Ovary (tissue), 10 donors: ENCODE measurements at places on chromosomes 2 and 18. TPM values are rescaled to one million over a fixed set of nuclear protein-coding genes. Genes with fewer than 3 reads are reported as not detected.

RPRM gene
- polyA plus RNA-seq: 5.2 TPM

- DNase-seq: no peak
- no peak overlapping the region for H3K4me3 ChIP-seq
- no peaks in the 10 kb centered on the region for H3K36me3 ChIP-seq
- no peaks in the 10 kb centered on the region for H3K4me1 ChIP-seq
These were observed 24.4 kb upstream of the EIF2AK3 start for GRCh38 chr2:88651646-88652045.

DNA sequence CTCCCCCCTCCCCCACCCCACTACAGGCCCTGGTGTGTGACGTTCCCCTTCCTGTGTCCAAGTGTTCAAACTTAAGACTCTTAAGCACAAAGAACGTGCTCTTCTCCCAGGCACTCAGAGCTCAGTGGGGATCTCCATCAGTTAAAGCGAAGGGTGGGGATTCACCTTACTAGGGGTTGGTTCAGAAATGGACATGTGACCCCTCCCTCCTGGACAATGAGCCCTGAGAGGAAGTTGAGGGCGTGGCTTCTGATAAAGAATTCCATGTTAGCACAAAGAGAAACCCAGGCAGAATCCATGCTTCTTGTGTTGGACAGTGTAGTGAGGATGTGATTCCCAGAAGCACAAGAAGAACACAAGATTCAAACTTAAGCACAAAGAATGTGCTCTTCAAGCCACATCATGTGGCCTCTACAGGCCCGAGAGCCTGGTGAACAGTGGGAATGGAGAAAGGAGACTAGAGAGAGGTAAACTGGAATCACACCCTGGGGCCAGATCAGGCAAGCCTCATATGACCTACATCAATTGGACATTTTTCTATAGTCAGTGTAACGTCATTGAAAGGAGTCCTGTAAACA, 78.1 kb upstream of the TTC39C start:
- H3K4me1 ChIP-seq: no peaks in the 10 kb centered on the region
- no peaks in the 10 kb centered on the region for H3K27me3 ChIP-seq
- DNase-seq: no peak

- H3K36me3 ChIP-seq: no peaks in the 10 kb centered on the region
- no peak overlapping the region for H3K4me3 ChIP-seq
- H3K27ac ChIP-seq: no peak overlapping the region
These were observed 12.2 kb downstream of the SCN1A start for GRCh38 chr2:166115589-166115988.

DNA sequence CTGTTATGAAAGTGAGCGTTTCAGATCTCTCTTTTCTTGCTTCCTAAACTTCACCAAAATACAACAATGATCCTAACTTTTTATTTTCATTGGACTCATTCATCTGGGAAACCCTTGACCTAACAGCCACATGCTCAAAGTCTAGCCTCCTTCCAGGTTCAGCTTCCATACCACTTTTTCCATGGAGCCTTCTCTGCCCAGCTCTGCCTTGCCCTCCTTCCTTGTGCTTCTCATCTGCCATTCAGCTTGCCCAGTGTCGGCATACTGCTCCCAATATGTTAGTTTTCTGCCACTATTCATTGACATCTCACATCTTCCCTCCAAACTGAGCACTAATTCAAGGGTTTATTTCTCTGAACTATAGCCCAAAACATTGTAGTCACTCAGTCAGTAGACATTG, 214.7 kb downstream of the RAD51AP2 start:
- H3K4me3 ChIP-seq: no peak overlapping the region
- no peak overlapping the region for H3K27ac ChIP-seq
- H3K27me3 ChIP-seq: no peaks in the 10 kb centered on the region
- H3K4me1 ChIP-seq: no peaks in the 10 kb centered on the region
- H3K36me3 ChIP-seq: no peaks in the 10 kb centered on the region

DNA sequence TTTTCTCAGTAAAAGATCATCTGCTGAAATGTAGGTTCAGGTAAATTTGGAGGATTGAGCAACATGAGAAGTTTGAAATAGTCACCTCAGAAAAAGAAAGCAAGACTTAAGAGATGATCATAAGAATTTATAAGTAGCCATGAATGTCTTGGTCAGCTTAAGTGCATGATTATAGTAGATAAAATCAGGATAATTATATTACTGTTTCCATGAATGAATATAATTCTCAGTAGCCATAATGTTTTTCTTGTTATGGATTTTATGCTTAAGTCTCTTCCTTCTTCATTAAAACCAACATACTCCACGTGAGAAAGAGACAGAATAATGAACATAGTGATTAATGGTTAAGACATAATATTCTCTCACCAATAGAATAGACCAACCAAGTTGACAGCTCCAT, 223.7 kb downstream of the EXOC6B start:
- H3K27ac ChIP-seq: no peak overlapping the region
- H3K27me3 ChIP-seq: no peaks in the 10 kb centered on the region
- DNase-seq: no peak
- H3K36me3 ChIP-seq: no peaks in the 10 kb centered on the region
- no peak overlapping the region for H3K4me3 ChIP-seq

- no peak overlapping the region for H3K4me3 ChIP-seq
- peaks cover 28% of the 10 kb centered on the region for H3K4me1 ChIP-seq
- H3K27me3 ChIP-seq: no peaks in the 10 kb centered on the region
- no peaks in the 10 kb centered on the region for H3K36me3 ChIP-seq
These were observed 17.5 kb downstream of the SLC4A3 start for GRCh38 chr2:219644801-219645480.

DNA sequence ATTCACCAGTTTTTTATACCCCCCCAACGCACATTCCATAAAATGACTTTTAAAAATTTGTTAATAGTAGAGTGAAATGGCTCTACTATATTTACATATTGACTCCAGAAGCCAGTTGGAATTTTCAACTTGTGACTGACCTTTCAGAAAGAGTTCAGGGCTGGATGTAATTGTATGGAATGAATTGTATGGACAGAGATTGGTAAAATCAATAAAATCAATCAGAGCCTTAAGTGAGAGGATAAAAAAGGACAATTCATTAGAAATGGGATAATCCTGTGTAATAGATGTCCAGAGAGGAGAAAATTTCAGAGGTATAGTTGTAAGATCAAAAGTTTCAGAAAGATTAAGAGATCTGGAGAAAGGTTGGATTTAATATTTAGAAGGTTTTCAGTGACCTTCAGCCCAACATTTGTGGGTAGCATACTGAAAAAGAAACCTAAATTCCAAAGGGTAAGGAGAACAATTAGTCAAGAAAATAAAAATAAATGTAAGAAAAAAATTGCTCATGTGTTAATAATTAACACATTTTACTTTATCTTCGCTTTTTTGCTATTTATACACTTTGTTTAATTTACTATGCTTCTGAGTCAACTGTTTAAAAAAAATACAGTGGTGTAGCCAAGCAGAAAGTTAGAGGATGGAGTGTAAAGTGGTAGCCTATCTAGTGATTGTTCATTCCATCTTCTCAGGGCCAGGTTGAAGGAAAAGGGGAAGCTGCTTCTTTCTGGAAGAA, 385.4 kb upstream of the TMEFF2 start:
- no peak overlapping the region for H3K27ac ChIP-seq
- no peaks in the 10 kb centered on the region for H3K4me1 ChIP-seq
- no peak overlapping the region for H3K4me3 ChIP-seq
- no peaks in the 10 kb centered on the region for H3K36me3 ChIP-seq

- H3K36me3 ChIP-seq: no peaks in the 10 kb centered on the region
- H3K4me3 ChIP-seq: no peak overlapping the region
- no peak overlapping the region for H3K27ac ChIP-seq
- H3K27me3 ChIP-seq: no peaks in the 10 kb centered on the region
These were observed 32.2 kb upstream of the MTIF2 start for GRCh38 chr2:55301277-55301676.

DNA sequence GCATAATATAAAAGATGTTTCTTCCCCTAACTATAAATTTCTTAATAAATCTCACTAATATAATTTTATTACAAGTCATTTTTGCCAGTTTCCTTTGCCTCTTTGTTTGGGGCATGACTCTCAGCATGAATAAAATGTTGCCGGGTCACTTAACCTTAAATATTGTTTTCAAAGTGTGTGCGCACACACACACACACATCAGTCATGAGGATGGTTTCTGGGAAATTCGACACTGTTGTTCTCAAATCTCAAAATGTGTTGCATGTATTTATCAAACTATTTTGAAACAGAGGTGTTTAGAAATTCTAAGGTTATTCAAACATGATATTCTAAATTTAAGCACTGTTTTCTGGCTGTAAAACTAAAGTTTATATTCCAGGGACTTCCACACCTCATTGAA, 31.5 kb downstream of the FAP start:
- H3K4me3 ChIP-seq: no peak overlapping the region
- DNase-seq: no peak
- H3K36me3 ChIP-seq: no peaks in the 10 kb centered on the region
- H3K27ac ChIP-seq: no peak overlapping the region

DNA sequence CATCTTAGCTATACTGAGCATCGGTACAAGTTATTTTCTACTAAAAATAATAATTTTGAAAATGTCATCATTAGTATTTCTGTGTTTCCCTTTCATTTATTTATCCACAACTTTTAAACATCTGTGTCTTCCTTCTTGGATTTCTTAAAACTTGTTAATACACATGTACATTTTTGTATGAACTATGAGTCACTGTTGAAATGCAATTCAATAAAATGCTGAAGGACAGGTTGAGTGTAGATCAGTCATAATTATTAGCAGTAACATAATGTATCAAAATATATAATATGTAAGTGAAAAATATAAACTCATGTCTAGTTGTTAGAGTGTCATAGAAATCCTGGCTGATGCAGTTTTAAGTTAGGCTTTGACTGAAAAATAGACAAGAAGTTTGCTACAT, 115.9 kb downstream of the MEIS1 start:
- no peak overlapping the region for H3K4me3 ChIP-seq
- H3K36me3 ChIP-seq: no peaks in the 10 kb centered on the region
- H3K27me3 ChIP-seq: no peaks in the 10 kb centered on the region
- no peak overlapping the region for H3K27ac ChIP-seq

- H3K27me3 ChIP-seq: no peaks in the 10 kb centered on the region
- DNase-seq: no peak
- H3K27ac ChIP-seq: no peak overlapping the region
- H3K36me3 ChIP-seq: no peaks in the 10 kb centered on the region
- H3K4me1 ChIP-seq: peaks cover 2% of the 10 kb centered on the region
- no peak overlapping the region for H3K4me3 ChIP-seq
These were observed 13.3 kb upstream of the RPL31 start for GRCh38 chr2:100988630-100989417.

EGR4 gene
- 0.04 TPM for polyA plus RNA-seq

SCG2 gene
- polyA plus RNA-seq: 2.0 TPM

ACOXL gene
- polyA plus RNA-seq: 0.31 TPM

ARL4C gene
- 2.2 TPM for polyA plus RNA-seq

DNA sequence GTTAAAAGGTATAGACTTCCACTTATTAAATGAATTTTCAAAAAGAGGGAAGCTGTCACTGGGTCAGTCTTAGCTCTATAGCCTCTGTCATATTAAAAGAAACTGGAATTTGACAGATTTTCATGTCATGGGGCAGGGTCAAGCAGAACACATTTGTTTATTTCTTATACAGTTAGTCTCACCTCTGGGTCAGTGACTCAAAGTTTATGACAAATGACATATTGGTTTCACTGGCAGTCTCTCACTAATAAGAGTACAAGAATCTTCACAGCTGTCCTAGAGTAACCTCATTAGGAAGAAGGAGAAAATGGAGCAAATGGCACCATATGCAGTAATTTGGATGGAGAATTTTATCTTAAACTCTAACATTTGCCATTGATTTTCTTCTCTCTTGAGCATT, 63.2 kb downstream of the MBD2 start:
- no peak for DNase-seq
- no peak overlapping the region for H3K4me3 ChIP-seq
- H3K4me1 ChIP-seq: no peaks in the 10 kb centered on the region
- H3K27ac ChIP-seq: no peak overlapping the region
- no peaks in the 10 kb centered on the region for H3K36me3 ChIP-seq
- no peaks in the 10 kb centered on the region for H3K27me3 ChIP-seq

GRCh38 chr2:39646267-39646666, 19.4 kb upstream of the TMEM178A start:
- DNase-seq: no peak
- no peak overlapping the region for H3K27ac ChIP-seq
- H3K36me3 ChIP-seq: no peaks in the 10 kb centered on the region
- no peaks in the 10 kb centered on the region for H3K27me3 ChIP-seq

GRCh38 chr2:207286106-207286505, 120.4 kb upstream of the KLF7 start:
- H3K27ac ChIP-seq: no peak overlapping the region
- no peak overlapping the region for H3K4me3 ChIP-seq
- H3K27me3 ChIP-seq: no peaks in the 10 kb centered on the region
- no peaks in the 10 kb centered on the region for H3K36me3 ChIP-seq
- DNase-seq: no peak

GRCh38 chr2:28359222-28360057, 33.2 kb upstream of the FOSL2 start:
- no peak for DNase-seq
- H3K27me3 ChIP-seq: no peaks in the 10 kb centered on the region
- no peaks in the 10 kb centered on the region for H3K36me3 ChIP-seq

DNA sequence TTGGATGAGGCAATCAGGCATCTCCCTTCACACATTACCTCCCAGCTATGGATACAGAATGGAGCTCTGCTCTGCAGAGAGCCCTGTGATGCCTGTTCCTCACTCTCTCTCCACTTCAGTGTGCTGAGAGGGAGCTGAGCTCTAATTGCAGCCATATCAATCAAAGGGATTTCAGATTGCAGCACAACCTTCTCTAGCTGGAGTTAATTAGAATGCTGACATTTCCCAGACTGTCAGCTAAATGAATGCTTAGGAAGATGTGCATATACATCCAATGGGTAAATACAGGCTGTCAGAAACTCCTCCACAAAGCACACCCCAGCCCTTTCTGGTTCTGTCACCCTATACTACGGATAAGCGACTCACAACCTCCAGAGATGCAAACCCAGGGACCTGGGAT, 402.6 kb downstream of the EIPR1 start:
- no peaks in the 10 kb centered on the region for H3K27me3 ChIP-seq
- no peaks in the 10 kb centered on the region for H3K4me1 ChIP-seq
- H3K36me3 ChIP-seq: no peaks in the 10 kb centered on the region

ERFE gene
- polyA plus RNA-seq: 0.19 TPM

DNA sequence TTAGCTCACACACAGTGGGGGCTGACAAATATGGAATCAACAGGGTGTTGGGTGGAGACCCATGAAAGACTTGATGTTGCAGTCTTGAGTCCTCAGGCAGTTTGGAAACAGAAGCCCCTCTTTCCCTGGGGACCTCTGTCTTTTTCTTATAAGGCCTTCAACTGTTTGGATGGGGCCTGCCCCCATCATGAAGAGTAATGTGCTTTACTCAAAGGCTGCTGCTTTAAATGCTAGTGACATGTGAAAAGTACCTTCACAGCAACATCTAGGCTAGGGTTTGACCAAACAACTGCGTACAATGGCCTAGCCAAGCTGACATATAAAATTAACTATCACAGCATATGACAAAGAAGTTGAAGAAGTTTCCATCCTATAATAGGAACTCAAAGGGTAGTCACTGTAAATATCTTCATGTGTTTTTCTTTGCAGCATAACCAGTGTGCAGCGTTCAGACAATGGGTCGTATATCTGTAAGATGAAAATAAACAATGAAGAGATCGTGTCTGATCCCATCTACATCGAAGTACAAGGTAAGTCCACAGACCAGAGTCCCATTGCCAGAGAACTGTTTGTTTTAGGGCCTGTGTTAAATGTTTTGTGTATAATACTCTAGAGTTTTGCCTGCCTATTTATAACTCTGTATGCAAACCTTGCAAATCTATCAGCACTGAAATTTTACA, 46.3 kb downstream of the MERTK start:
- H3K4me1 ChIP-seq: peaks cover 10% of the 10 kb centered on the region
- H3K4me3 ChIP-seq: no peak overlapping the region
- no peak overlapping the region for H3K27ac ChIP-seq
- no peaks in the 10 kb centered on the region for H3K36me3 ChIP-seq

PSD4 gene
- polyA plus RNA-seq: 3.3 TPM
